ENCODE measurements at places on chromosomes 12 and 14.
A peak's percentile ranks its signal among the peaks of the same experiment; 100 is the strongest.

- DNase-seq, result no peak
Observed at GRCh38 chr12:53115112-53115890, 12.0 kb downstream of the SOAT2 start.

GRCh38 chr12:22796941-22797630 is 172.1 kb downstream of the ETNK1 start:
- no peak for DNase-seq

- DNase-seq, result no peak
Observed at GRCh38 chr12:50803230-50803875, 39.4 kb upstream of the TMPRSS12 start.

DNA sequence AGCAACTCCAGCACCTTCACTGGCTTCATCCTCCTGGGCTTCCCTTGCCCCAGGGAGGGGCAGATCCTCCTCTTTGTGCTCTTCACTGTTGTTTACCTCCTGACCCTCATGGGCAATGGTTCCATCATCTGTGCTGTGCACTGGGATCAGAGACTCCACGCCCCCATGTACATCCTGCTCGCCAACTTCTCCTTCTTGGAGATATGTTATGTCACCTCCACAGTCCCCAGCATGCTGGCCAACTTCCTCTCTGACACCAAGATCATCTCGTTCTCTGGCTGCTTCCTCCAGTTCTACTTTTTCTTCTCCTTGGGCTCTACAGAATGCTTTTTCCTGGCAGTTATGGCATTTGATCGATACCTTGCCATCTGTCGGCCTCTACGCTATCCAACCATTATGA is 6.8 kb downstream of the OR11G2 start:
- DNase-seq, result no peak

DNA sequence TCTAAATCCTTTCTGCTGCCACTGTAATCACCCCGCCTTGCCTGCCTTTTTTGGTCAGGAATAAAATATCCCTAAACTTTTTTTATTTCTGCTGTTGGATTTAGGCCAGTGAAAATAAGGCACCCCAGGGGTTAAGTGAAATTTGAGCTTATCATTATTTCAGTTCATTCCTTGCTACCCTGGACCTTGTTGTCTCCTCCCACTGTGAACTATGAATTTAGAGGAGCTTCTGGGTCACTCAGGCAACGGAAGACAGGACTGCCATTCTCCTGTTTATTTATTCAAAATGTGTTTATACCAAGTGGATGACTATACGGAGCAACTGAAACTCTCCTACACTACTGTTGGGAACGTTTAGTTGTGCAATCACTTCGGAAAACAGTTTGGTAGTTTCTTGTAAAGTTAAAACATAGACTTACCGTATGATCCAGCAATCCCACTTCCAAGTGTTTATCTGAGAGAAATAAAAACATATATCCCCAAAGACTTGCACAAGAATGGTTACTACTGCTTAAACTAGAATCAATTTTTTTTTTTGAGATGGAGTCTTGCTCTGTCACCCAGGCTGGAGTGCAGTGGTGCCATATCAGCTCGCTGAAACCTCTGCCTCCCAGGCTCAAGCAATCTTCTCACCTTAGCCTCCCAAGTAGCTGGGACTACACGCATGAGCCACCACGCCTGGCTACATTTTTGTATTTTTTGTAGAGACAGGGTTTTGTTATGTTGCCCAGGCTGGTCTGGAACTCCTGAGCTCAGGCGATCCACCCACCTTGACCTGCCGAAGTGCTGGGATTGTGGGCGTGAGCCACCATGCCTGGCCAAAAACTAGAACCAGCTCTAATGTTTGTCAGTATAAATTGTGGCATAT is 2.3 kb upstream of the TRAFD1 start:
- DNase-seq, result no peak

- peak; percentile 70 for DNase-seq
Observed at GRCh38 chr12:24909667-24910066, 39.2 kb downstream of the BCAT1 start.

- DNase-seq, result no peak
Observed at GRCh38 chr12:4518106-4518728, 20.5 kb upstream of the RAD51AP1 start.

GRCh38 chr12:72273499-72273837 is 1.3 kb downstream of the TRHDE start:
- no peak for DNase-seq

- DNase-seq, result no peak
Observed at GRCh38 chr12:65640489-65640901, 183.8 kb upstream of the HMGA2 start.

DNA sequence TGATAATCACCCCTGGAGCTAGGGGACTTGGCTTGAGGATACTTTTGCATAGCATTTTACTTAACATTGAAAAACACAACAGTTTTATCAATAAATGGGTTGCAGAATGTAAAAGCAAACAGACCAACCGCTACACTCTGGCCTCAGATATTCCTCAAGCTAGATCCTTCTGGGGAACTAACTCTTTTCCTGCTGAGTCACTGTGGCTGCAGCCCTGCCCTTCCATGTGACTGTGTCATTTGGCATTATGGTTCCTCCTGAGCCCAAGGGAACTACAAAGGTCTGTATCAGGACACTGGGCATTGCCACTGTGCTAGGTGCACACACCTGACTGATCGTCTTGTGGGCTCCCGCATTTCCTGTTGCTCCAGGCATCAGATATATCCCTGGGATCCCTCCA is 56.6 kb downstream of the TTC9 start:
- no peak for DNase-seq

DNA sequence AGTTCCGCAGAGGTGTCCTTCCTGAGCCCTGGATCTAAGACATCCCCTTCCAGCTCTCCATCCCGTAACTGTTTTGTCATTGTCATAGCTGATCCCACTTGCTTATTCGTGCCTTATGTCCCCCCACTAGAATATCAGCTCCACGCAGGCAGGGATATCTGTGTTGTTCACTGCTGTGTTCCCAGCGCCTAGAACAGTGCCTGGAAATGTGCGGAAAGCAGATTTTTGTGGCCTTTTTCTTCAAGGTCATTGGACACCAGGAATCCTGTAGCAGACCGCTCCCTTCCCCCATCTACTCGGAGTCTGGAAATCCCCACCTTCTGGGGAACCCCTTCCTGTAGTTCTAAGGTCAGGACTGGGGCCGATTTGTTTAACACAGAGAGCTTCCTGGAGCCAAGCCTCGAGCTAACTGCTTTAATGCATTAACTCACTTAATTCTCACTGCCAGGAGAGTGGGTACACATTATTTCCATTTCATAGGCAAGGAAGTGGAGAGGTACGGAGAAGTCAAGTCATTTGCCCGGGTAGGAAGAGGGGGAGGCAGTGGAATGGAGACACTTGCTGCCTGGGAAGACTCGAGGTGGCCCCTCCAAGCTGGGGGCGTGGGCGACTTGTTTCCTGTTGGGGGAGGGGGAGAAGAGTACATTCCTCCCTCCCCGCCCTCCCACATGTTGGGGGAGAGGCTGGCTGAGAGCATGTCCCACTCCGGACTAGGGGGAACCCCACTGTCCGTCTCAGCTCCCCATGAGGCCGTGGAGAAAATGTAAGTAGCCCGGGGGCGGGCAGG is 1.2 kb upstream of the SH2B3 start:
- DNase-seq, result peak; percentile 55

DNA sequence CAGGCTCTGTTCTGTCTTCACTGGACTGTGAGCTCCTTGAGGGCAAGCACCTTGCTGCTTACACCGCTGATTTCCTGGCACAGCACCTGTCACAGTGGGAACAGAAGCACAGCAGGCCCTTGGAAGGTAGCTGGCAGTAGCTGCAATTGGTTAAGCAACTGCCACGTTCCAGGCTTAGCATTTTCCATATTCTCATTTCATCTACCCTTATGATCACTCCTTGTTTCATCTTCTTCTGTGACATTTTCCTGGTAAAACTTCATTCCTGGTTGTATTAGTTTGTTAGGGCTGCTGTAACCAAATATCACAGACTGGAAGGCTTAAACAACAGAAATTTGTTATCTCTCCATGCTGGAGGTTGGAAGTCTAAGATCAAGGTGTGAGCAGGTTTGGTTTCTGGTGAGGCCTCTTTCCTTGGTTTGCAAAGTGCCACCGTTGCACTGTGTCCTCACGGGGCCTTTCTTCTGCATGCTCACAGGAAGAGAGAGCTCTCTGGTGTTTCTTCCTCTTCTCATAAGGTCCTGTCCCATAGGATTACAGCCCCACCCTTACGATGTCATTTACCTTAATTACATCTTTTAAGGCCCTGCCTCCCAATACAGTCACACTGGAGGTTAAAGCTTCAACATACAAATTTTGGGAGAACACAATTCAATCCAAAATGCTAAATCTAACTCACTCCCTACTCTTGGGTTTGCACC is 121.7 kb upstream of the CPSF6 start:
- no peak for DNase-seq

DNA sequence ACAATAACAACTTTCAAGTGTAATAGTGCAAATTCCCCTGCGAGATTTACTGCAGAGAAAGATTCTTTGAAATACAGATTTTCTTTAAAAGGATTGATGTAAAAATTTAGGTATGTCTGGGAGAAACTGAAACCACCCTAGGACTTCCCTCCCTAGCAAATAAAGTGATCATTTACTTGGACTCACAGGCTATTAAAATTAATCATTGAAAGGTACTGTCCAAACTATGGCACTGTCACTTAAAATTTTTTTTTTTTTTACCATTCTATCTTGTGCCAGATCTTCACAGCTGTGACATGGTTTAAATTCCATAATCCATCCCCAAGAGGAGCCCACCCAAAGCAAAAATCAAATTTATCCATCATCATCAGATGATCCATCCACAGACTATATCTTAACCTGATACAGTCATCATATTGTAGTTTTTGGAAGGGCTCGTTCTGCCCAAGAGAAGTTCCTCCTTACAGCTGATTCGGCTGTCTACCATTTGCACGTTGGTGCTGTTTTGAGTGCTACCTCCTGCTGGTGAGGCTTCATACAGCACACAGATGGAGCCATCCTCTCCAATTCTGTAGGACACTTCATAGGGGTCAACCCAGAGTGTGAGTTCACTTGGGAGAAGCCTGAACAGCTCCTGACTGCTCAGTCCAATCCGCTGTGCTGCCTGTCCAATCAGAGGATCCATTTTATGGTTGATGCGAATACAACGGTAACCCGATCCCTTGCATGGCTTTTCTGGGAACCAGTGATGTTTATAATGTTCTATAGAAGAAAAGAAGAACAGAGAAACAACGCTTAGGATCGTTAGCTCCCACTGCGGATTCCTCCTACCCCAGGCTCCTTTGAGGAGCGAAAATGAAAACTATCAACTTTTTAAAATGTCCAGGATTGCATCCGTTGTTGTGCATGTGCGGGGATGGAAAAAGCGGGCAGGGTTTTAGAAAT is 1.7 kb downstream of the BTG1 start:
- DNase-seq, result peak; percentile 90

GRCh38 chr12:110005319-110005973 is 6.2 kb downstream of the ANKRD13A start:
- DNase-seq, result no peak

- no peak for DNase-seq
Observed at GRCh38 chr12:59298296-59298695, 297.5 kb upstream of the SLC16A7 start.

- no peak for DNase-seq
Observed at GRCh38 chr14:77589099-77589498, 27.3 kb downstream of the SPTLC2 start.

- DNase-seq, result no peak
Observed at GRCh38 chr12:123655420-123655819, 15.5 kb upstream of the TCTN2 start.

GRCh38 chr14:85250414-85251189 is 279.3 kb upstream of the FLRT2 start:
- no peak for DNase-seq

DNA sequence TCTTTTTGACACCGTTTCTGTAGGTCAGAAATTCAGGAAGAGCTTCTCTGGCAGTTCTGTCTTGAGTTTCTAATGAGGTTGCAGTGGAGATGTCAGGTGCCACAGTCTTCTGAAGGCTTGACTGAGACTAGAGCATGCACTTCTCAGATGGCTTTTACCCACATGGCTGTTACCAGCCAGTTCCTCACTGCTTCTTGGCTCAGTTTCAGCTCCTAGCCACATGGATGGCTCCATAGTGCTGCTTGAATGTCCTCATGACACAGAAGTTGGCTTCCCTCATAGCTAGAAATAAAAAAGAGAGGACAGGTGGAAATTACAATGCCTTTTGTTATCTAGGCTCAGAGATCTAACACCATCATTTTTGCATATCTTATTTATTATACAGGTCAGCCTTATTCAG is 38.1 kb upstream of the SLC2A13 start:
- no peak for DNase-seq

DNA sequence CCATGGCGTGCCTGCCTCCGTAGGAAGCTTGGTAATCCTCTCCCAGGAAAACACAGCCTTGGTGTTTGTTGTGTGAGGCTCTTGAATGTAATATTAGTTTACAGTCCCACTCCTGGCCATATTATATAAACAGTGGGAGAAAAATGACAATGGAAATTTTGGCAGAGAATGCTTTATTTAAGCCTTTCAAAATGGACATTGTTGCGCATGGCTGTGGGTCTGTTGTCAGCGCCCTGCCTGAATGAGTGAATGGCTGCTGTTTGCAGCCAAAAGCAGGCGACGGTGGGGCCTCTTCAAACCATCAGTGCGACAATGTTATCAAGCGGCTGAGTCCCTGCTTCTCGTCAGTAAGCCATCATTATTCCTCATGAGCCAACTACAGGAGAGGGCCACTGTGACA is 201.8 kb upstream of the RMST start:
- no peak for DNase-seq

- no peak for DNase-seq
Observed at GRCh38 chr14:21440859-21441258, 15.1 kb downstream of the CHD8 start.

- DNase-seq, result no peak
Observed at GRCh38 chr12:80509781-80510556, 65.9 kb downstream of the PTPRQ start.

GRCh38 chr12:12997156-12997555 is 2.9 kb downstream of the HEBP1 start:
- DNase-seq, result no peak

DNA sequence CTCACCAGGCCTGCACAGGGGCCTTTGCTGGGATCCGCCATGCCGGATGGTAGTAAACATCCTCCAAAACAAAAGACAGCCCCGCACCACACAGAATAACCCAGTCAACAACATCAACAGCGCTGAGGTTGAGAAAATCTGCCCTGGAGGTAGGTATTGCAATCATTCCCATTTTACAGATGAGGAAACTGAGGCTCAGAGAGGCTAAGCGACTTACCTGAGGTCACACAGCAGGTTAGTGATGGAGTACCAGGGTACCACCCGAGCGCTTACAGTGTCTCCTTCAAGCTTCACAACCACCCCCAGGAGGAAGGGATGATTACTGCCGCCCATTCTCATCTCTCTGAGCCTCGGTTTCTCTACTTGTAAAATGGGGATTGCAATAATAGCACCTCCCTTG is 14.9 kb downstream of the TRPV4 start:
- no peak for DNase-seq

DNA sequence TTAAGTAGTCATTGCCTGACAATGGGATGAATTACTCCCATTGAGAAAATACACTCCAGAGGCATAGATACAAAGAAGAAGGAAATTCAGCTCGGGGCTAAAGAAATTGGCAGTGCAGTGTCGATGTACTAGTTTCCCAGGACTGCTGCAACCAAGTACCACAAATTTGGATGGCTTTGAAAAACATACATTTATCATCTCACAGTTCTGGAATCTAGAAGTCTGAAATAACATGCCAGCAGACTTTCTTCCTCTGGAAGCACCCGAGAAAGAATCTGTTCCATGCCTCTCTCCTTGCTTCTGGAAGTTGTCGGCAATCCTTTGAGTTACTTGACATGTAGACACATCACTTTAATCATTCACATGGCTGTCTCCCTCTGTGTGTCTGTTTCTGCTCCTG is 101.9 kb downstream of the TMTC3 start:
- DNase-seq, result no peak

- DNase-seq, result no peak
Observed at GRCh38 chr14:62162998-62163589, 400.9 kb downstream of the SNAPC1 start.

GRCh38 chr14:99816642-99817041 is 23.4 kb downstream of the EML1 start:
- DNase-seq, result no peak
